Neural crest cell (in vitro differentiated cells): ENCODE measurements at places on chromosomes 3 and 15.
A peak's percentile ranks its signal among the peaks of the same experiment; 100 is the strongest.

- no peak for DNase-seq
Observed at GRCh38 chr3:189488241-189488767, 142.9 kb upstream of the TP63 start.

DNA sequence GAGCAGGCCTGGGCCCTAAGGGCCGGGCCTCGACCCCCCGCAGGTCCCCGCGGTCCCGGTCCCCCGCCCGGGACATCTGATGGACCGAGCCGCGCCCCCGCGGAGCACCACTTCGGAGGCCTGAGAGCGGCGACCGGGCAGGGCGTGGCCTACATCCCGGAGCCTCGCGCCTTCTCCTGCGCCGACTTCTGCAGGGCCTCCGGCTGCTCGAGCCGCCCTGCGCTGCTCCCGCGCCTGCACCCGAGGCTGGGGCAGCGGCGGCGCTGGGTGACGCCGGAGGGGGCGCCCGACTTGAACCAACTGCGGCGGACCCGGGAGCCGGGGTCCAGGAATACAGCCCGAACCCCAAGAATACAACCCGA, 14.9 kb upstream of the GP9 start:
- no peak for DNase-seq

DNA sequence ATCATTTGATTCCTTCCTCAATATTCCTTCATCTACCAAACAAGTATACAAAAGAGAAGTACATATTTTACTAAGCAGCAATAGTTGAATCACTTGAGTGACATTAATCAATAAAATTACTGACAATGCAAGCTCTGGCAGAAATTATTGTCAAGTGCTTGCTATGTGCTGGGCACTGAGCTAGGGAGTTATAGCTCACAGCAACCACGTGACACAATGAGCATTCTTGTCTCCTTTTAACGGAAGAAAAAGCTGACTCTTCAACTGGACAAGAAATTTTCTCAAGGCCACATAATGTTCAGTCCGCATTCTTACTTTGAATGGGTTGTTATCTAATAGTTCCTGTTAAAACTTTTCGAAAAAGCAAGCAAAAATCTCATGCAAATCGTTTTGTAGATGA, 500.1 kb downstream of the PYDC2 start:
- no peak for DNase-seq

GRCh38 chr3:54198556-54198955, 76.2 kb downstream of the CACNA2D3 start:
- no peak for DNase-seq

- peak; percentile 79 for DNase-seq
Observed at GRCh38 chr15:48177766-48178647, at the start of gene MYEF2. Gene MYEF2, minus strand, starts transcription at chr15:48178295. Its CDS starts 58 bp downstream, at chr15:48178237.

- no peak for DNase-seq
Observed at GRCh38 chr3:25594007-25594502, 70.7 kb downstream of the TOP2B start.

DNA sequence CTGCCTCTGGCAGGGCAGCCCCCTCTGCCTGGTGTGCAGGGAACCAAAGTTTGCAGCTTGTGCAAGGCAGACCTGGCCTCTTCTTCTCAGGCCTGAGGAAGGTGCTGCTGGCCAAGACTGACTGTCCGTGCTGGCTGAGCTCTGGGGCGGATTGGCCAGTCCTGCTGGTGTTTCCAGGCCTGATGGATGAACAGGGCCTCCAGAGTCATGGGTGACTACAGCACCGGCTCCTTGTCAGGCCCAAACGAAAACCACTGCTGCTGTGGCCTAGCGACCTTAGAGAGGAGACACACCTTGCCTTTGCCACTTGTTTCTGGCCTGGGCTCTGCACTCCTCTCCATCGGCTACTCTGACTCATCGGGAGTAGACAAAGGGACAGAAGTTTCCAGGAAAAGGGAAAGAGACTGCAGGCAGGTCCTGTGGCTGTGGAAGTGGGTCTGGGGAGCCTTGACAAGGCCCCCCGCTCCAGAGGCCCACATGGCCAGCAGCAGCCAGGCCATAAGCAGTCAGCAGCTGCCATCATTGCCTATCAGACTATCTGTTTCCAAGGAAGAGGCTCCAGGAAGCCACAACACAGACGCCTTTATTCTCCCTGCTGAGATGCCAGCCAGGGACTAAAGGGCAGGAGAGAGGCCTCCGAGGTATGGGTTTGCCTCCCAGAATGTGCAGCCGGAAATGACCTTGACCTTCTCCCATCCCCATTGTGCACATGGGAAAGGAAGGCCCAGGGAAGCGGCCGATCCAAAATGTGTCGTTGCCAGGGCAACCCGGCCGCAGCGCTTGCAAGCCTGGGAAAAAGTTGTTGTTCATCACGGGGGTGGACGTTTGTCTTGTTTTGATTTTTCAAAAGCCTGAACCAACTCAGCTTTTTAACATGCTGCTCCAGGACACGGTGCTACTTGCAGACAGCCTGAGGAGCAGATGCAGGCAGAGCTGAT, 160.5 kb downstream of the CHSY1 start:
- DNase-seq = peak; percentile 72

- DNase-seq = no peak
Observed at GRCh38 chr3:133934996-133935842, 39.5 kb upstream of the RAB6B start.

GRCh38 chr3:65617209-65617608, 421.5 kb downstream of the MAGI1 start:
- no peak for DNase-seq

GRCh38 chr15:72058585-72058984, 59.4 kb downstream of the MYO9A start:
- DNase-seq = no peak

GRCh38 chr3:25372167-25372566, 55.9 kb upstream of the RARB start:
- DNase-seq = no peak

- DNase-seq = no peak
Observed at GRCh38 chr3:19931180-19931692, 2.8 kb downstream of the EFHB start.

- DNase-seq = no peak
Observed at GRCh38 chr15:89400116-89400781, 65.6 kb upstream of the POLG start.

GRCh38 chr3:14330508-14330907, 71.9 kb upstream of the SLC6A6 start:
- no peak for DNase-seq

- DNase-seq = no peak
Observed at GRCh38 chr3:157190380-157190872, 30.5 kb upstream of the CCNL1 start.

DNA sequence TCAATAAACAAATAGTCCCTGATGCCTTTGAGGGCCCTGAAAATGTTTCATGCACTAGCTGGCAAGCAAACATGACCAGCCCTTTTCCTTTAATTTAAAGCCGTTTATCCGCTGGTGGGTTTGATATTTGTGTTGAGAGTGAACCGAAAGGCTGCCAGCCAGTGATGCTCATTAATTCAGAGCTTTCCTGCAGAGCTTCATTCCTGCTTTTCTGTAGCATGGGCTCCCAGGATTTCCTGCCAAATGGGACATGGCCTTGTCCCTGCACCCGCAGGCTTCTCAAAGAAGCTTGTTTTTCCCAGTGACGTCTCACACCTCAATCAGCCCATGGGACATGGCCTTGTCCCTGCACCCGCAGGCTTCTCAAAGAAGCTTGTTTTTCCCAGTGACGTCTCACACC, 219.6 kb downstream of the MTHFS start:
- DNase-seq = no peak

DNA sequence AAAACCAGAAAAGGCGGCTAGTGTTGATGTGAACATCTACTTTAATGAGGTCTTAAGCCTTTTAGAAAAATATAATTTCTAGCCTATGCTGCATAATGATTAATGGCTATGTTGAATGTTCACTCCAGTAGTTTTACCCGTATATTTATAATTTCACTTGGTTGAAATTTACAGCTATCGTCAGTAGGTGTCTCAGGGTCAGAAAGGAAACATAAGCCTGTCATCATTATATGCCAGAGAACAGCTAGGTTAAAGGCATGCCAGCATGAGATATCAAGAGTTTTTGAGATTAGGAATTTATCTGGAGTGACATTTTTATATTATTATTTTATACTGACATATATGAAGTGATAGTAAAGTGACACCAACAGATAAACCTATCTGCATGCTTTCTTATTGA, 904.1 kb downstream of the OTOL1 start:
- no peak for DNase-seq
